Naive thymus-derived CD8-positive, alpha-beta T cell (primary cell): ENCODE measurements at places on chromosomes 6 and 20. TPM values are rescaled to one million over a fixed set of nuclear protein-coding genes. Genes with fewer than 3 reads are reported as not detected.
A peak's percentile ranks its signal among the peaks of the same experiment; 100 is the strongest.

Gene WFDC10B
- not detected for total RNA-seq

- H3K4me3 ChIP-seq = no peak overlapping the region
- H3K27ac ChIP-seq = no peak overlapping the region
- H3K4me1 ChIP-seq = no peaks in the 10 kb centered on the region
- H3K27me3 ChIP-seq = peaks cover 8% of the 10 kb centered on the region
- no peaks in the 10 kb centered on the region for H3K36me3 ChIP-seq
- DNase-seq = no peak
These were observed 25.1 kb upstream of the HSF2 start for GRCh38 chr6:122374307-122374706.

DNA sequence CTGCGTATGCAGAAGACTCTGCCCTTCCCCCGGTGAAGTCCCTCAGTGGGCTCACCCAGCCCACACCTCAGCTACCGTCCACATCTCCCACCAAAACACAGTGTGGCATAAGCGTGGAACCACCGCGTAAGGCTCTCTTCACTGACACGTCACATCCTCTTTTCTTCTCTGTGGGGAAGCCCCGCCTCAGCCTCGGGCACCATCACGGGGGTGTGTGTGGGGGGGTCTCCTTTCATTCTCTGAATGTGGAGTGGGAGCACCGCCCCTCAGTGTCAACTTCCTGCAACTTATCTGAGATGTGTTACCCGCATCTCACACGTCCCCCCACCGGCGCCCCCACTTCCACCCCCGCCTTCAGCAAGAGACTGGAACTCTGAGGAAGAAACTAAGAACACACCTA, 388.4 kb upstream of the JARID2 start:
- peaks cover 22% of the 10 kb centered on the region for H3K4me1 ChIP-seq
- no peaks in the 10 kb centered on the region for H3K36me3 ChIP-seq
- H3K27ac ChIP-seq = peak overlapping the region; percentile 99
- H3K27me3 ChIP-seq = no peaks in the 10 kb centered on the region

GRCh38 chr6:33640361-33640760, 19.2 kb downstream of the ITPR3 start:
- peaks cover 49% of the 10 kb centered on the region for H3K4me1 ChIP-seq
- no peak for DNase-seq
- peaks cover 45% of the 10 kb centered on the region for H3K36me3 ChIP-seq
- no peak overlapping the region for H3K27ac ChIP-seq
- no peak overlapping the region for H3K4me3 ChIP-seq

GRCh38 chr20:11791835-11792567, 125.7 kb upstream of the BTBD3 start:
- H3K27ac ChIP-seq = no peak overlapping the region
- no peaks in the 10 kb centered on the region for H3K4me1 ChIP-seq
- DNase-seq = no peak
- H3K27me3 ChIP-seq = no peaks in the 10 kb centered on the region
- H3K4me3 ChIP-seq = no peak overlapping the region

DNA sequence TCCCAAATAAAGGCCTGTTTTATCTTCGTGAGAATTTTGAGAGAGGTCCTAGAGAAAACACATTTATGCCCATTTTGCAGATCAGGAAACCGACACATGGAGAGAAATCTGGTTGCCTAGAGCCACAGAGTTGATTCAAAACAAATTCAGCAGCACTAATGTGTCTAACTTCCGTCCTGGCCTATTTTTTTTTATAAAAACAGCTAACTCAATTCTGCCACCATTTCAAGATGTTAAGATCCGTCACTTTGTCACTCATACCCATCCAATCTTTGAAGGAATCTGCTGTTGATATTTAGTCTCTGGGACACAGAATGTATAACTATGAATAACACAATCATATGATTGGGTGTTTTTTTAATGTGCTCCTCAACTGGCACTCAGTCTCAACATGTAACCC, 611.1 kb upstream of the ARID1B start:
- H3K36me3 ChIP-seq = no peaks in the 10 kb centered on the region
- peaks cover 43% of the 10 kb centered on the region for H3K4me1 ChIP-seq
- no peak overlapping the region for H3K4me3 ChIP-seq
- DNase-seq = no peak
- H3K27ac ChIP-seq = peak overlapping the region; percentile 56

GRCh38 chr6:37695857-37696219, 1.8 kb downstream of the MDGA1 start:
- H3K27me3 ChIP-seq = peaks cover 56% of the 10 kb centered on the region
- H3K4me1 ChIP-seq = peaks cover 23% of the 10 kb centered on the region
- H3K36me3 ChIP-seq = no peaks in the 10 kb centered on the region
- peak overlapping the region; percentile 74 for H3K27ac ChIP-seq
- no peak for DNase-seq

Gene MDN1
- 62.5 TPM for total RNA-seq

DNA sequence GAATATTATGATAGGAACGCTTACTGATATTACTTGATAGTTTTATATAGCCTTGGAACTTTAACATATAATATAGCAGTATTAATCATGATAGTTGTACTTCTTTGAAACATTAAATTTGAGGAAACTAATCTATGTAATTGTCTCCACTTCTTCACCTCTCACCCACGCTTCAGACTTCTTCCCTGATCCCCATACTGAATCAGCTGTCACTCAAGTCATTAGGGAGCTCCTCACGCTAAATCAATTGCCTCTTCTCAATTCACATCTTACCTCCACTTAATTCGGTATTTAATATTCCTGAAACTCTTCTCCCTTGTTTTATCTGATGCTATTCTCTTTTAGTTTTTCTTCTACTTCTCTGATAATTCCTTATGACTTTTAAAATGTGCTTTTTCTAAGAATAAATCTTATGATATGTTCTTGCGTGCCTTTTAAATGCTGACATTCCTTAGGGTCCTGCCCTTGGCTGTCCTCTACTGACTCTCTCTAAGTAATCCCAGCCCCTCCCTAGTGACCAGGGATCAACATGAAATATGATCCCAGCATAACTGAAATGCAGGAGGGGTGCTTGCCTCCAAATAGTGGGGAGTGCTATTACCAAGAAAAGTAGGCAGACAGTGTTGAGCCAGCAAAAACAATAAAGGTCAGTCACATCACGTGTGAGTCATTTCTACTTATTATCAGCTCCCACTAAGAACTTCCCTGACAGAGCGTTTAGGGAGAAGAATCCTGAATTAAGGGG, 9.9 kb downstream of the ANKRD66 start:
- no peaks in the 10 kb centered on the region for H3K4me1 ChIP-seq
- H3K27me3 ChIP-seq = peaks cover 4% of the 10 kb centered on the region
- no peak overlapping the region for H3K27ac ChIP-seq
- no peak overlapping the region for H3K4me3 ChIP-seq
- DNase-seq = no peak
- no peaks in the 10 kb centered on the region for H3K36me3 ChIP-seq

DNA sequence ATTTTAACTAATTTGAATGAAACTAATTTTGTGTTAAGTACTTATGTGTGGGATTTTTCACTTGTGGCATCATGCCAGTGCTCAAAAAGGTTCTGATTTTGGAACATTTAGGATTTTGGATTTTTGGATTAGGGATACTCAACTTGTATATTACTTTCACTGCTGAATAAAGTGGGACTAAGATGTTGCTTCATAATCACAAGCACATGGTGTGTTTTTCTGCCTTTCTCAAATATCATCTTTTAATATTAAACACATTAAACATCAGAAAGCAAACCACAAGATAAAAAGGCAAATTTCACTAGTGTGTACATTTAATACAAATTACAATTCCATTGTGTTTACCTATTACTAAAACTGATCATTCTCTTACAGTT, 89.8 kb downstream of the ARHGAP18 start:
- DNase-seq = no peak
- peaks cover 3% of the 10 kb centered on the region for H3K4me1 ChIP-seq
- H3K36me3 ChIP-seq = no peaks in the 10 kb centered on the region

DNA sequence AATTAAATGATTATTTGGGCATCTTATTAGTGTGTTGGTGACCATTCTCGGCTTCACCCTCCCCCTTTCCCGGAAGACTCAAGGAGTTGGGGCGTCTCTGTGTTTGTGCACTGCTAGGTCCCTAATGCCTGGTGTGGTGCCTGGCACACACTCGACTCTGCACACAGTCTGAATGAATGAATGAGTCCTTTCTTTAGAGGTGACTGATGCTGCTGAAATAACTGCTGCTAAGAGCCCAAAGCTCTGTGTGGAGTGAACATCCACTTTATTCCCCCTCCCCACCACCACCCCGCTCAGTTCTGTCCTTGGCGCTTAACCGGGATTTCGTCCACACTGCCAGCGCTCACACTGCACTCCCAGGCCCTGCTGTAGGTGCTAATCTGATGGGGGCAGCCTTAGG, 1.2 kb upstream of the PHACTR3 start:
- DNase-seq = no peak
- no peak overlapping the region for H3K4me3 ChIP-seq
- peaks cover 52% of the 10 kb centered on the region for H3K27me3 ChIP-seq
- no peaks in the 10 kb centered on the region for H3K36me3 ChIP-seq
- no peak overlapping the region for H3K27ac ChIP-seq

DNA sequence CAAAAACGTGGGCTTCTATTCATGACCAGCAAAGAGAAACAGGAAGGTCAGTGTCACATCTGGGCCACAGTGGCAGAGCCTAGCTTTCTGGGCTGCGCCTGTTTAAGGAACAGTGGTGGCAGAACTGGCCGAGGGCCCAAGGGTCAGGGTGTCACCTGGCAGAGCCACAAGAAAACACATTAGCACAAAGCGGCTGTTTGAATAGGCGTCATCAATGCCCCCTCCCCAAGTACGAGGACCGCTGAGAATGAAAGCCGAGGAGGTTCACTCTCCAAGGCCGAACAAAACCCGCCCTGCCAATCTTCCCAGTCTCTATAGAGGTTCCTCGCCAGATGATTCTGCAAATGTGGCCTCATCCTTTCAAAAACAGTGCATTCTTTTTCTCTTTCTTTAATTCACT, 125.2 kb upstream of the TRAF3IP2 start:
- H3K4me3 ChIP-seq = no peak overlapping the region
- no peaks in the 10 kb centered on the region for H3K27me3 ChIP-seq
- H3K4me1 ChIP-seq = peaks cover 76% of the 10 kb centered on the region
- DNase-seq = no peak
- no peaks in the 10 kb centered on the region for H3K36me3 ChIP-seq
- peak overlapping the region; percentile 88 for H3K27ac ChIP-seq

DNA sequence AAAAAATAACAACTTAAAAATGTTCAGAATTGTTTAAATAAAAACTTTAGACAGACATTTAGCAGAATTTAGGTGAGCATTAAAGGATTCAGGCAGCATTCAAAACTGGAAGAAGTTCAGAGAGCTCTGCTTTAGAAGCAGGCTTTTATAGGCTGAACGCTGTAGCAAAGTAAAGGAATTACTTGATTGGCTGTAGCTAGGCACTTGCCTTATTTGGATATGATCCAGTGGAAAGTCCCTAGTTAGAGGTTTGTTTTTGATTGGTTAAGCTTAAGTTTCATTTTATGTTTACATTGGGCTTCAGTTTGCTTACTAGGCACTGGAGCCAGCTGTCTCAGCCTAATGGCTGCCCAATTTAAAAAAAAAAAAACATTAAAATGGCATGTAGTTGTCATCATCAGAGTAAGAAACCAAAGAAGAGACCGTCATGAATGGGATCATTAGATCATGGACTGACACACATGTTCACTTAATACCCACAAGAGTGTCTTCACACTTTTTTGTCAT, 65.1 kb downstream of the CBFA2T2 start:
- DNase-seq = peak; percentile 51
- no peaks in the 10 kb centered on the region for H3K27me3 ChIP-seq
- peaks cover 33% of the 10 kb centered on the region for H3K4me1 ChIP-seq
- peaks cover 20% of the 10 kb centered on the region for H3K36me3 ChIP-seq

- no peak for DNase-seq
- no peak overlapping the region for H3K4me3 ChIP-seq
- no peak overlapping the region for H3K27ac ChIP-seq
- H3K27me3 ChIP-seq = peaks cover 23% of the 10 kb centered on the region
These were observed 3.7 kb downstream of the TNXB start for GRCh38 chr6:32105433-32105832.

Gene CD164
- total RNA-seq = 180 TPM

DNA sequence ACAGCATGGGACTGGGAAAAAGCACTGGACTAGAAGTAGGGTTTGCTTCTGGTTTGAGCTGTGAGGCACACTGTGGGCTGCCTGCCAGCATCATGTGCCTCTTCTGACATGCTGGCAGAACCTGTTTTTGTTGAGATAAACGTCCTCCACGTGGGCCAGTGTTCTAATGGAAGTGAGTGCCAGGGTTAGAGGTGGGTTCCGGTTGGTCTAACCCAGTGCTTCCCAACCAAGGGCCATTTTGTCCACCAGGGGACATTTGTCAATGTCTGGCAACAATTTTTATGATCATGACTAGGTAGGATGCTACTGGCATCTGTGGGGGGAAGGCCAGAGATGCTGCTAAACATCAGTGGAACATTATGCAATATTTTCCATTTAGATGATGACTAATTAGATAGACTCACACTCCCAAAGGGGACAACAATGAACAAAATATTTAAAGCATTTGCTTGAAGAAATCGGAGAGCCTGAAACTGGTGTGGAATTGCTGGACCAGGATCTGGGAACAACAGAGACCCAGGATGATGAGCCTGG, 7.8 kb upstream of the APMAP start:
- peaks cover under 1% of the 10 kb centered on the region for H3K4me1 ChIP-seq
- H3K27me3 ChIP-seq = no peaks in the 10 kb centered on the region
- no peak for DNase-seq
- H3K4me3 ChIP-seq = no peak overlapping the region

GRCh38 chr20:32680544-32681174, 6.9 kb upstream of the C20orf203 start:
- H3K36me3 ChIP-seq = no peaks in the 10 kb centered on the region
- H3K27ac ChIP-seq = peak overlapping the region; percentile 48
- H3K4me1 ChIP-seq = peaks cover 27% of the 10 kb centered on the region
- no peak overlapping the region for H3K4me3 ChIP-seq

DNA sequence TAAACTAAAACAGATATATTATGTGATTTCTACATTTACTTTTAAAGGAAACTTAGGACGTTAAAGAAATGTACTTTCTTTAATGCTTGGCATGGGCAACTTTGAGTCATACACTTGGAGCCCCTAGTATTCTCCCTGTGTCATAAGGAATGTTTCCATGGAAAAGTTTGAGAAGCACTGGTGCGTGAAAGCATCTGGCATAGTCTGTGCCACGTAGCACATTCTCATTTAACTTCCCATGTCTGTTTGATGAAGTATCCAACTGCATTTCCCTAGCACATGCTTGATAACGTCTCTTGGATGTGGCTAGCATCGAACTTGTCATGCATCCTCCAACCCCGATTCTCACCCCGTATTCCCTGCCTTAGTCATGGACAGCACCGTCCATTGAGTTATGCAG, 172.0 kb downstream of the TBC1D7 start:
- no peak overlapping the region for H3K27ac ChIP-seq
- no peak for DNase-seq
- H3K4me3 ChIP-seq = no peak overlapping the region

- H3K27ac ChIP-seq = no peak overlapping the region
- H3K4me1 ChIP-seq = no peaks in the 10 kb centered on the region
- H3K36me3 ChIP-seq = no peaks in the 10 kb centered on the region
- DNase-seq = no peak
These were observed 465.3 kb upstream of the CDH4 start for GRCh38 chr20:60786686-60787217.

GRCh38 chr6:158031381-158032353, 50.0 kb downstream of the SYNJ2 start:
- H3K4me1 ChIP-seq = peaks cover 32% of the 10 kb centered on the region
- peak overlapping the region; percentile 78 for H3K27ac ChIP-seq
- H3K27me3 ChIP-seq = no peaks in the 10 kb centered on the region
- peaks cover 3% of the 10 kb centered on the region for H3K36me3 ChIP-seq

- no peak overlapping the region for H3K27ac ChIP-seq
- peak; percentile 58 for DNase-seq
- H3K36me3 ChIP-seq = no peaks in the 10 kb centered on the region
- peak overlapping the region; percentile 70 for H3K4me3 ChIP-seq
- peaks cover 19% of the 10 kb centered on the region for H3K4me1 ChIP-seq
These were observed 210.8 kb downstream of the ARHGAP18 start for GRCh38 chr6:129498950-129499842.

Gene AGER
- 56.0 TPM for total RNA-seq
